ENCODE measurements at places on chromosomes 4 and X.

GRCh38 chr4:109946120-109946519 lies 33.4 kb downstream of the EGF start:
- DNase-seq = no peak

DNA sequence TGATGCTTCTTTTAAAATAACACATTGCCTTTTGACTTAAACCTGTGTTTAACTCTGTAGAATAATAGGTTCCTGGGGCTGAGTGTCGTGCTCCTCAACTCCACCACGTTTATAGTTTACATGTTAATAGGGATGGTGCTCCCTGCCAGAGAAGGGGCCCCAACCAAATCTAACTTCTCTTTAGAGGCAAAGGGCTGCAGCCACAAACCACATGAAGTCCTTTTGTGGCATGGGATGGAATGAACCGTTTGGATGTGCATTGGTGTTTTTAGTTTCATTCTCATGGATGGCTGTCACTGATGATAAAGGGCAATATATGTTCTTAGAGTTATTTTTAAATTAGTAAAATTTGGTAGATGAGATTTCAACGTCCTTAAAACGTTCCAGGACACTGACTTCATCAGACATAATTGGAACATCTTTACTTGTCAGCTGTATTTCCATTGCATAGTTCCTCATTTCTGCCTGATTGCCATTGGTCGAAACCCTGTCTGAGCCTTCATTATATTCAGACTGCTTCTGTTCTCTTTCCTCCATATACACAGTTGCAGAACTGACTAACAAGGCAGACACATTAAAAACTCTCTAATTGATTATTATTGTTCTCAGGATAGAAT lies 60.4 kb upstream of the HPF1 start:
- no peak for DNase-seq

DNA sequence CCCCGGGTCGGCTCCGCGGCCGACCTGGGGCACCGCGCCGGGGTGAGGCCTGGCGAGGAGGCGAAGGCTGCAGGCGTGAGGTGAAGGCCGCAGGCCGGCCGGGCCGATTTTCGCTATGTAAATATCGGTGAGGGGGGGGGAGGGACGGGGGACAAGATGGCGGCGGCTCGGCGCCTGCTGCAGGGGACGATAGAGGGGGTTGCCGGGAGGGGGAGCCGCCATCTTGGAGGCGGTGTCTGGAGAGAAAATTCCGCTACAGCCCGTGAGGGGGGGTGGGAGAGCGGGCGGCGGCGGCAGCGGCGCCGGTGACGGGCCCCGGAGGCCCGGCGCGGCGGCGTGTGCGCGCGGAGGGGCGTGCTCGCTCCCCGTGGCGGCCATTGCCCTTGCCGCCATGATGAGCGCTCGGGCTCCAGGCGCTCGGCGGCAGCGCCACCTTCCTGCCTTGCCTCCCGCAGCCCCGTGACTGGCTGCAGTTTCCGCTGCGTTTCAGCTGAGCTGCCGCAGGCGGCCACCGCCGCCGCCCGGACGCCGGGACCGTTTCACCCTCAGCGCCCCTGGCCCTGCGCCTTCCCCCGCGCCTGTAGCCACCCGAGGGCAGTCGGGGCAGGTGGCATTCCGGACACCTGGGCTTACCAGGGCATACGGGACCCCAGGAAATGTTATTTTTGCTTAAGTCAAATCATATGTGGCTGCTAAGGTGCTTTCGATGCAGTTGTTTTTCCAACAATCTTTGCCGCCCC lies 692 bp downstream of the ZFX start:
- DNase-seq = peak; percentile 56

GRCh38 chrX:155070663-155070974 lies 317 bp downstream of the CMC4 start:
- DNase-seq = no peak

DNA sequence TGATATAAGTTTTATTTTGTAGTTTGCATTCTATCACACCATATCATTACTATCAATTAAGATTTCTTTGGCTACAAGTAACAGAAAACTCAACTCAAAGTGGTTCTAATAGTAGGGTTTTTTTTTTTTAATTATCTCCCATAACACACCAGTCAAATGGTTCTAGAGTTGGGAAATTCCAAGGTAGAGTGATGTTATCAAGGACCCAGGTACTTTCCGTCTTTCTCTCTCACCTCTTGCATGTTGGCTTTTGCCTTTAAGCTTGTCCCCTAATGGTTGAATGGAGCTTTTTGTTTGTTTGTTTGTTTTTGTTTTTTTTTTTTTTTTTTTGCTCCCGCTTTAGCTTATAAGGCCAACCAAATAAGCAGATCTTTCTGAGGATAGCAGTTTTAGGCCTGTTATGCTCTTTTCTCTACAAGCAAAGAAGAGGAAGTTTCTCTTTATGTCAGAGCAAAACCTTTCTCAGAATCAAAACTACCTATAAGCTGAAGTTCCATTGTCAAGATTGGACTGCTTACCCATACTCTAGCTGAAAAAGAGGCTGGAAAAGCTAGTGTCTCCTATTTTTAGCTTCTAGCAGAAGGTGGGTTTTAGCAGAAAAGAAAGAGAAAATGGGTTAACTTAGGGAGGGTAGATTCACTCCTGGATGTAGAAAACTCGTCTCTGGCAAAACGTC lies 177.5 kb downstream of the EDA start:
- no peak for DNase-seq

DNA sequence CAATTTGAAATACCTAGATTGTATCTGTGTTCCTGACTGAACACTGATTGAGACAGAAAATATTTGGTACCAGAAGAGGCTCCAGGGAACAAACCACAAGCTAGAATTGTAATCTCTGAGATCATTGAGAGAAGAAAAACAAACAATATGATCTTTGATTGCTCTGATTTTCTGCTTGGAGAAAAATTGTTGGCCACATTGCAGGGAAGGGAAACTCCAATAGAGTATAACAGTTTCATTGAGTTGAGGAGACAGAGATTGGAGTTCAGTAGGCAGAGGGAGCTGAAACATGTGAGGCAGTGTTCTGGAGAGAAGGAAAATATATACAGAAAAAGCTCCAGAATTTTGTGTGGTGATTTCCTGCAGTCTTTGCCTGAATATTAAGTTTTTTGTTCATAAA lies 158.2 kb downstream of the C4orf33 start:
- no peak for DNase-seq

GRCh38 chrX:55014897-55015299 lies 14.7 kb downstream of the APEX2 start:
- no peak for DNase-seq

- no peak for DNase-seq
Observed at GRCh38 chr4:67428819-67429218, 116.5 kb downstream of the CENPC start.

- no peak for DNase-seq
Observed at GRCh38 chr4:143486314-143486713, 27.2 kb upstream of the SMARCA5 start.

DNA sequence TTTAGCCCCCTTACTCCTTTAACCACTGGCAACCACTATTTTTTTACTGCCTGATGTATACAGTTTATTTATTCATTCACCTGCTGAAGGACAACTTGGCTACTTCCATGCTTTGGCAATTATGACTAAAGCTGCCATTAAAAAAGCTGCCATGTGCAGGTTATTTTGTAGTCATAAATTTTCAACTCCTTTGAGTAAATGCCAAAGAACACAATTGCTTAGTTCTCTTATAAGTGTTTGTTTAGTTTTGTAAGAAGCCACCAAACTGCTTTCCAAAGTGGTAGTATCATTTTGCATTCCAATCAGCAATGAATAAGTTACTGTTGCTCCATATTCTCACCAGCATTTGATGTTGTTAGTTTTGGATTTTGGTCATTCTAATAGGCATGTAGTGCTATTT lies 1831.8 kb downstream of the PCDH7 start:
- DNase-seq = no peak

GRCh38 chr4:16139066-16139945 lies 55.5 kb upstream of the PROM1 start:
- no peak for DNase-seq

DNA sequence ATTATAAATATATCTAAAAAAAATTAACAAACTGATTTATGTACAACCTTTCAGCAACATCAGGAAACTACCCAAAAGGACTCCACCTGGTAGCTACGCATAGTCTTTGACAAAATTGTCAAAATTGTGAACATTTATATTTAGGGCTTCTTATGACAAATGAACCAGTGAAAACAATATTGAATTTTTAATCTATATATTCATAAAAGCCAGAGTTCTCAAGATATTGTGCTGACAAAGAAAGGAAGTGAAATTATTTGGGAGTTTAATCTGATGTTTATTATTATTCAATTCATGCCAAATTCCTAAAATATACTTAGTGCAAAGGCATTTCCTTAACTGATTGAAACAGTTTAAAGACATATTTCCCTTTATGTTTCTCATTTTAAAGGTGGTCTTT lies 5.3 kb upstream of the SULT1B1 start:
- DNase-seq = no peak

DNA sequence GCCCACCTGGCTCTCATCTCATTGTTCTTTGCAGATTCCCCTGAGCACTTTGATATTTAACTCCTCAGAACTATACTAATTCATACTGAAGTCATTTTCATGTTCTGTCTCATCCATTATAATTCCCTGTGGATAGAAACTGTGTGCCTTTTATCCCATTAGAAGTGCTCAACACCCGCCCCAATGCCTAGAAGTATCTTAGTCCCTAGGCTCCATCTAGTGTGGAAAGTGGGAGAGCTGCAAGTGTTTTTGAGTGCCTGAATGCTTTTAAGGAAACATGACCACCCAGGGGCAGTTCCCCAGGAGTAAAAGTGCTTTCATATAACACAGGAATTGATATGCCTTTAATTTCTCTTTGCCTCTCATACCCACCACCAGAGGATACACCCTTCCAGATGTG lies 117.0 kb downstream of the CHRDL1 start:
- DNase-seq = no peak

GRCh38 chr4:73856518-73856917 lies 3.4 kb downstream of the PF4V1 start:
- no peak for DNase-seq

DNA sequence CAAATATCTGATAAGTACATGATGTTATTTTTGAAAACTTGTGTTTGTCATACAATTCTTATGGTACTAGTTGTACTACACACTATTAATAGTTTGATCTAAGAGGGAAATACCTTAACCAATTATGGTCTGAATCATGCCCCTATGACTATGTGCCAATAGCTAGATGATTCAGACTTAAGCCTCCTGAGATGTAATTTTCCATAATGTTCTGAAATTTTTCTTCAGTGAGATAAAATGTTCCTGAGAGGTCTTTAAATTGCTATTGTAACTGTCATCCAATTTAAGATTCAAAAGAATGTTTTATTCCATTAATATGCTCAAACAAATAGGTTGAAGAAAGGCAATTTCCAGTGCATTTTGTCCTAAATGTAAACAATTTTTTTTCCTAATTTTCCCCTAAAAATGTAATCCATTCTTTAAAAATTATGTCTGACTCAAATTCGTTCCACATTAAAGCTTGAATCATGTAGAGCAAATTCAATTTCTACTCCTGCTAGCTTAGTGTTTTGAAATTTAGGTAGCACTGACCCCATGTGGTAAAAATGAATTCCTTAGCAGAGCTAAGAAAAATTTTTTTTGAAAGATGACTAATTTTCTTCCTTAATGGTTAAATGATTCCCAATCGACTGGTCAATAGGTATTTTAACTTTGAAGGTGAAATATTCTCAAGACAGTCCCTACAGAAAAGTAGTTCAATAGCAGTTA lies 49.1 kb downstream of the APOOL start:
- no peak for DNase-seq

GRCh38 chr4:40003986-40004385 lies 26.3 kb upstream of the PDS5A start:
- DNase-seq = no peak

- DNase-seq = no peak
Observed at GRCh38 chr4:2944586-2945526, 18.4 kb downstream of the NOP14 start.

DNA sequence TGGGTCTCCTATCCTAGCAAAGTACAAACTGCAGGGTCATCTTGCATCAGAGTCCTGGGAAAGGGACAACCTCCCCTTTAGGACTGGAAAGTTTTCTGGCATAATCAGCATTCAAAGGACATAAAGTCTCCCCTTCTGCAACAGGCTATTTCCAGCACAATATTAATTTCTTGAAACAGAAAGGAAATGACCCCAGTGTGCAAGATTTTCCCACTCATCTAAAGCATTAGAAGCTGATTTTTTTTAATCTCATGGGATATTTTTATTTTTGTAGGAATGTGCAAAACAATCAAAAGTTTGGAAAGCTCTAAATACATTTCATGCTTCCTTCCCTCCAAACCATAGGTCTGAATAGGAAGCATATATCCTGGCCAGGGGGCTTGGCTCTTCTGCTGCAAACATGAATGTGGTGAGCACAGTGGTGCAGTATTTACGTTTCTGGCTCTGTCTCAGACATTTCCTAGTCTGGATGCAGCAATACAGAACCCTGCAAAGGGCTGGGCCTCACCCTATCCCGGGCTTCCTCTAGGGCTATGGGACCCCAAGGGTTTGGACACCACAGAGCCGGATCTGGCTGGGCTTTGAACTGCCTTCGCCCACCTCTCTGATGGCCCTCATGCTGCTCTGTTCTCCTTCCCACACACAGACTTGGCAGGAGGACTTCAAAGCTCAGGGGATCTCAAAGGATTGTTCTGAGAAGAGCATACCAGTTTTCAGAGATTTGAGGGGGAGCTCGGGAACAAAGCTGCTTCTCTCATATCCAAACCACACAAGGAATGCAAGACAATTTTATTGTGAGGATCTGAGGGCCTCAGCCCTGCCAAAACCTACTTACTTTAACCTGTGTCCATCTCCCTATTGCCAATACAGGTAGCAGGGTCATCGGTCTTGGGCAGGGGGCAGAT lies 64.9 kb downstream of the POLR2B start:
- DNase-seq = no peak

- DNase-seq = no peak
Observed at GRCh38 chr4:98046665-98047064, 96.6 kb downstream of the STPG2 start.

DNA sequence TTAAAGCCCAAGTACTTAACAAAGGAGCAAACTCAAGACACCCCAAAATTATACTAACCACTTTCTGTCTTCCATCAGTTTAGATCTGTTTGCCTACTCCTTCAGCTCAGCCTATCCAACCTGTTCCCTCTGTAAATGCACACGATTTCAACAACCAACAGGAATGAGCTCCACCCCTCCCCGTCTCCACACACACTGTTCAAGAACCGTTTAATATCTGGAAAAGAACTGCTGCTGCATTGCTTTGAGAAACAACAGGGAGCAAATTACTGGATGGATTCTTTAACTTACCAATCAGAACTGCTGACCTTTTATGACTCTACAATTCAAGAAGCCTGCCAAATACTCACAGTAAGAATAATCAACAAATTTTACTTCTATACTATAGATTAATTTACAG lies 87.0 kb downstream of the FBXW7 start:
- DNase-seq = no peak
